NCI-H1930 (cell line): ENCODE measurements at places on chromosomes 3 and 15.

DNA sequence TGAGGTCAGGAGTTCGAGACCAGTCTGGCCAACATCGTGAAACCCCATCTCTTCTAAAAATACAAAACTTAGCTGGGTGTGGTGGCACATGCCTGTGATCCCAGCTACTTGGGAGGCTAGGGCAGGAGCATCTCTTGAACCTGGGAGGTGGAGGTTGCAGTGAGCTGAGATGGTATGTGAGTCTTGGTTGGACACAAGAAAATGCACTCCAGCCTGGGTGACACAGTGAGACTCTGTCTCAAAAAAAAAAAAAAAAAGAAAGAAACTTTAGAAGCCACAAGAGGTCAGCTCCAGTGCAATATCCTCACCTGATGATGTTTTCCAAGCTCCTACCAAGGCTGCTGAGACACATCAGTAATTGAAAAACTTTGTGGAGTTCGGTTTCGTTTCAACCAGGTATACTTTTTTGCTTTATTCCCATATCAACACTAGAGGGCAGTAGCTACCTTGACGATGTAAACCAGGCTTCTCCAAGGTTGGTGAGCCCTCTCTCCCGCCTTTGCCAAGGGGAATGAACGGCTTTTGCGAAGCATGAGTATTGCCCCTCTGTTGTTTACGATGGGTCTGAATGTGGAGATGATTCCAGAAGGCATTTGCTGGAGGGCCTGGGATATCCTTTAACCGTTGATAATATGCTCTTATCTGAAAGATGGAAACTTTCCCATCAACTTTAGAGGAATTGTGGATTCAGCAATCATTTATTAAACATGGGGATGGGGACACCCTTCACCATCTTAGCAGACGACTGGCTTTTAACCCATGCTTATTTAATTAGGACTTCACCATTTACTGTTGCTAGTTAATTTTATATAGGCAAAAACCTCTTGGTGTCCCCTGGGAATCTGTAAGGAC is 202.8 kb downstream of the SV2B start:
- DNase-seq, result peak; percentile 22

- DNase-seq, result no peak
Observed at GRCh38 chr3:83513677-83514076, 1445.1 kb upstream of the CADM2 start.

DNA sequence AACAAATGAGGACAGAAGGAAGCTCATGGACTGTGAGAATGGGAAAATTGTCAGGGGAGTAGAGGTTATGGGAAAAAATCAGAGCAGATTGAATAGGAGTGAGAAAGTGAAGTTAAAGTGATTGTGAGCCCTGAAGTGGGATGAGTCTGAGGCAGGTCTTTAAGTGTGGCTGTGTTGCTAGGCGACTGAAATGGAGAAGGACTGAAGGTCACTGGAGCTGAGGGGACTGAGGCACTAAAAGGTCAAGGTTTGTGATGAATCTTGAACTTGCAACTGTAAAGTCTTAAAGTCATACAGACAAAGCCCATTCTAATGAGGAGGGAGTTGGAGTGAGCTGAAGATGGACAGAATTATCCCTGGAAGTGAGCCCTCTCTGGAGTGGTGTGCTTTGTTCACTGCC is 518.9 kb downstream of the TUSC7 start:
- no peak for DNase-seq

- DNase-seq, result no peak
Observed at GRCh38 chr3:196639483-196640296, at the start of gene NRROS. Gene NRROS, plus strand, starts transcription at chr3:196639694. Its CDS starts 14,846 bp downstream, at chr3:196654540.

DNA sequence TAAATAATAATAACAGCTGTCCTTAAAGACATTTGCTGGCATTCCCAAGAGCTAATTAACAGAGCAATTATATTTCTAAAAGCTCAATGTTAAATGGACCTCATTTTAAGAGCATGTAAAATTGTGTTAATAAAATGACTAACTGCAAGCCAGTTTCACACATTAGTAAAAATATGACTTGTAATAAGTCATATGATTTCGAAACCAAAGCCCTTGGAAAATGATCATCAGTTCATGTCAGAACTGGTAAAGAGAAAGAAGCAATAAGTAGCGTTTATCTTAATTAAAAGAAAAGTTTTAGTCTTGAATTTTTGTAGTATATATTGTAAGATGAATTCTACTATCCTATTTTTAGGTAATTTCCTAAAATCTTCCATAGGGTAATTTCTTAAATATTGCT is 310.7 kb downstream of the CNTN3 start:
- no peak for DNase-seq

- no peak for DNase-seq
Observed at GRCh38 chr3:115384381-115384780, 237.3 kb upstream of the ZBTB20 start.

GRCh38 chr3:190436331-190436730 is 13.4 kb downstream of the TMEM207 start:
- no peak for DNase-seq

DNA sequence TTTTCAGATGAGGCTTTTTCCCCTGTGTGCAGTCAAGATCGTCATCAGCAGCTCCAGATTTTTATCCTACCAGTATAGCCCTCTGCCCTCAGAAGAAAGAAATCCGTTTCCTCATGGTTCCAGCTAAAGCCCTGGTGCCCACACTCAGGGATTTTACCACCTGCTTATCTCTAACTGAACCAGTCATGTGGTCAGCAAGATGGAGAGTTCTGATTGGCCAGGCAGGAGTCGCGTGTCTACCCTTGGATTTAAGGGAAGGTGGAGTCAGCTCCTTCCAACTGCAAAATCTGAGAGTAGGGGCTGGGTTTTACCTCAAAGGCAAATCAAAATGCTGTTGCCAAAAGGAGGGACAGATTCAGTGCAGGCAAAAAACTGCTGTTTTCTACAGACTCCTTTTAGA is 135.3 kb downstream of the LRTM1 start:
- DNase-seq, result no peak

GRCh38 chr3:143328451-143328850 is 208.9 kb downstream of the CHST2 start:
- DNase-seq, result no peak

GRCh38 chr3:40191850-40192448 is 117.6 kb upstream of the EIF1B start:
- DNase-seq, result peak; percentile 8

- DNase-seq, result no peak
Observed at GRCh38 chr3:29486096-29486495, 205.2 kb downstream of the RBMS3 start.

DNA sequence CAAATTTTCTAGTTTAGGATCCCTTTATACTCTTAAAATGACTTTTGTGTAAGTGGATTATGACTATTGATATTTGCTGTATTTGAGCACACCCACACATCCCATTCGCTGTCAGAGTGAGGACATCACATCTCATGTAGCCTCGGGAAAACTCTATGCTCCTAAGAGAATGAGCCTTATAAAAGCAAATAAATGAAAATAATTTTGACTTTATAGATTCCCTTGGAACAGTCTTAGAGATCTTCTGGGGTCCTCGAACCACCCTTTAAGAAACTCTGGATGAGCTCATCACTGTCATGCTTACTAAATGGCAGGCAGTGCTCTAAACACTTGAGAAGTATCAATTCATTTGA is 16.1 kb upstream of the EXOG start:
- no peak for DNase-seq

- no peak for DNase-seq
Observed at GRCh38 chr3:112124907-112125607, 8.0 kb downstream of the GCSAM start.

- no peak for DNase-seq
Observed at GRCh38 chr15:84822653-84823281, 5.6 kb downstream of the ALPK3 start.

GRCh38 chr3:134799393-134799792 is 4.3 kb downstream of the EPHB1 start:
- DNase-seq, result no peak

- no peak for DNase-seq
Observed at GRCh38 chr15:66474135-66474534, 23.4 kb downstream of the SNAPC5 start.

DNA sequence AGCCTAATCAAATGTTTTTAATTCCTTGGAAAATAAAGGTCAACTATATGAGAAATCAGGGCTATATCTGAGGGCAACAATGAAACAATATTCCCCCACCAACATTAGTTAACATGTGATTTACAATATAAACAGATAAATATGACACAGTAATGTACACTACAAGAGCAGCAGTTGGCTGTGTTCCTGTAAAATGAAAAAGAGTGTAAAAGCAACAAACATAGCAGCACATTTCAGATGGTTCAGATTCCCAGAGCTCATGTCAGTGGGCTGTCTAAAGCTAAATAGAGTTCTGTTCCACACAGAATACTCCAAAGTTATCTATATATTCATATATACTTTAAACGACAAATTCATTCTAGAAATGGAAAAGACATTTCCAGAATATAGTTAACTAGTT is 42.6 kb downstream of the ANKRD28 start:
- DNase-seq, result no peak
